Ovary (tissue), 10 donors: ENCODE measurements at places on chromosomes 4 and X. TPM values are rescaled to one million over a fixed set of nuclear protein-coding genes. Genes with fewer than 3 reads are reported as not detected.
A peak's percentile ranks its signal among the peaks of the same experiment; 100 is the strongest.

- H3K4me3 ChIP-seq = no peak overlapping the region
- H3K4me1 ChIP-seq = no peaks in the 10 kb centered on the region
- no peaks in the 10 kb centered on the region for H3K27me3 ChIP-seq
- H3K27ac ChIP-seq = no peak overlapping the region
These were observed 102.8 kb downstream of the KDM6A start for GRCh38 chrX:44975666-44976263.

GRCh38 chr4:141543176-141543575, 93.2 kb upstream of the IL15 start:
- no peaks in the 10 kb centered on the region for H3K36me3 ChIP-seq
- H3K27me3 ChIP-seq = no peaks in the 10 kb centered on the region
- no peak overlapping the region for H3K27ac ChIP-seq
- no peak for DNase-seq

DNA sequence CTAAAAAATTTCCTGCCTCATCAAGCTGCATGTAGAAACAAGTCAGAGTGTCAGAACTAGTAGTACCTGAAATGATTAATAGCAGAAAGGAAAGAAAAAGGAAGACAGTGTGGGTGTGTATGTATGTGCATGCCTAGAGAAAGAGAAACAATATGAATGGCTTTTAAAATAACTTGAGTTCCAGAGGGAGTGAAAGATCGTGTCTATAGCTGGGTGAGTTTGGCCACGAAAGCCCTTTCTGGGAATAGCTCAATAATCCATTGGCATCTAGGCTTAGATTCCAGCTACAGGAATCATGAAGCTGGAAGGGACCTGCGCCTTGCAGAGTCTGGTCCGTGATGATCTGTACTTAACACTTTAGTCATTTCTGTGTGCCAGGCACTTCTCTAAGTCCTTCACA, 195.6 kb downstream of the RAPGEF2 start:
- DNase-seq = no peak
- no peak overlapping the region for H3K27ac ChIP-seq
- no peaks in the 10 kb centered on the region for H3K4me1 ChIP-seq

DNA sequence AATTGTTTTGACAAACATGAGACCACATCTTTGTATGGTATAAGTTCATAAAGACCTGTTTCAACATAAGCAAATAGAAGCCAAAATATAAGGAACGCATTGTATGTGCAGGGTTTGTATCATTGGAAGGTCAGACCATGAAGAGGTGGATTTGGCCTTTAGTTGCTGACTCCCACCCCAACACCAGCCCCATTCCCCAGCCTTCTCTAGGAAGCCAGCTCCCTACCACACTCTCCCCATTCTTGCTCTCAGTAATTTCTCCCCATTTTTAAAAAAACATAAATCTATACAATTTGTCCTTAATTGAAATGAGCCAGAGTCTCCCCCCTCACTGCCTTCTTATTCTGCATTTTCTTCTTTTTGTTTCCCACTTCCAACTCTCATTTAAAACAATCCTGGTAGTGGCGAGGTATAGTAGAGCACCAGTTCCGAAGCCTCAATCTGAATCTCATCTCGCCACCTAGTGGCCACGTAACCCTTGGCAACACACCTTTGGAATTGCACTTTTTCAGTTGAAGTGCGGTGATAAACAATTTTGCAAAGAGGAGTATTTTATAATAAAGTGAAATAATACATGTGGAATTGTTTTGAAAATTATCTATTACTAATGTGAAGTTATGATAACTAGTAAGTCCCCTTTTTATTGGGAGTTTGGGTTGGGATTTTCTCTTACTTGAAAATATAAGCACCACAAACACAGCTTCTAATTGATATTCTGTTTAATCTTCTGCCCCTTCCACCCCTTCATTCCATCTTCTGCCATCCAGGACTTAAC, 126.6 kb downstream of the ASB9 start:
- no peak overlapping the region for H3K4me3 ChIP-seq
- DNase-seq = peak; percentile 37
- H3K27me3 ChIP-seq = no peaks in the 10 kb centered on the region
- no peaks in the 10 kb centered on the region for H3K4me1 ChIP-seq

DNA sequence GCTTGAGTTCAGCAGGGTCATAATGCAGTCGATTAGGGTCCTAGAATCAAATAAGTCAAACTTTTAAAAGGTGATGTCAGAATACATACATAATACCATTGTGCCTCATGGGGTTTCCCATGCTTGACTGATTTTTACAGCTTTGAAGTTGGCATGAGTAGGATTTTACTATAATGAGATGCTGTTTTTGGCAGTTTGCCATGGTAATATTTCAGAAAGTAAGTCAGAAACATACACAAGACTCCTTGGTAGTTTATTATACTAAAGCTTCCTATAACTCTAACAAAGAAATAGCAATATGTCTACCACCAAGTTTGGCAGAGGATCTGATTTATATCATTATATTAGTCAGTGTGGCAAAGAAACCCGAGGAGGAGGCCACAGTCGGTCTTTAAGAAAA, 45.2 kb downstream of the PHKA2 start:
- no peaks in the 10 kb centered on the region for H3K4me1 ChIP-seq
- no peak for DNase-seq
- no peaks in the 10 kb centered on the region for H3K27me3 ChIP-seq

DNA sequence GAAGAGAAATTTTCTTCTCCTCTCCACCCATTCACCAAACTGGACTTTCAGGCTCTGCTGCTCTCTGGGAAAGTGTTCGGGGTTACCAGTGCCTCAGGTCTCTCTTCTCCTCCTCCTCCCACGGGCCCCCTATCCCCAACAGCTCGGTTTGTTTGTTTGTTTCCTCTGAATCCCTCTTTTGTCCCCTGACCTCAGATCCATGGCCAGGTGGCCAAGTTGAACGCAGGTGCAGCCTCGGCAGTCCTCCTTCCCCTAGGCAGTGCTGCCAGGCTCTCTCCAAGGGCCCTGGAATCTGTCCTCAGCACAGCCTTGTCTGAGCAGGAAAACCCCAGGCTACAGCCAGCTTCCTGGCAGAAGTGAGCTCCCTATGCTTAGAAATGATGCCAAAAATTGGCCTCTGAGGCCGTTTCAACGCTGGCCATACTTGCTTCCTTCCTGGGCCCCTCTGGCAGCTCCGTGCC, 60.0 kb downstream of the FHDC1 start:
- H3K27me3 ChIP-seq = no peaks in the 10 kb centered on the region
- H3K27ac ChIP-seq = no peak overlapping the region
- DNase-seq = no peak
- no peaks in the 10 kb centered on the region for H3K4me1 ChIP-seq
- no peaks in the 10 kb centered on the region for H3K36me3 ChIP-seq

CSN2 gene
- total RNA-seq = not detected

GRCh38 chrX:110395877-110396276, 37.2 kb downstream of the RTL9 start:
- no peaks in the 10 kb centered on the region for H3K27me3 ChIP-seq
- no peak overlapping the region for H3K4me3 ChIP-seq
- no peak overlapping the region for H3K27ac ChIP-seq
- no peaks in the 10 kb centered on the region for H3K4me1 ChIP-seq
- DNase-seq = no peak

RAI2 gene
- 47.8 TPM for total RNA-seq
